ENCODE measurements at places on chromosomes 16 and 17.
A peak's percentile ranks its signal among the peaks of the same experiment; 100 is the strongest.

DNA sequence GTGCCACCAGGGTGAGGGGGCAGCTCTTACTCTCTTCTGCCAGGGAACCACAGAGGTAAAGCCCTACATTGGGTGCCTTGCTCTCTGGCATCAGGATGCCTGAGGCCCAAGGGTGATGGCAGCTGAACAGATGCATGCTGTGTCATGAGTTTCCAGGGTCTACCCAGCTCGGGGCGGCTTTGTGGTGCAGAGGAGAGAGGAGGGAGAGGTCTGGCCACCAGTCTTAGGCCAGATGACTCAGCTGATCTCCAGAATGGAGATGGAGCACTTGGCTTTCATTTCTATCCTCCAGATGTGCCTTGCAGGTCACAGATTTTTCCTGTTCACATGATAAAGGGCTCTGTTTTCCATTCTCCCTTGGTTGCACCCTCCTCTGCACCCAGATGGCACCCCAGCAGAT, 23.6 kb upstream of the USP22 start:
- DNase-seq, result no peak

- DNase-seq, result no peak
Measured at GRCh38 chr17:13323990-13324389, 277.7 kb downstream of the HS3ST3A1 start.

- no peak for DNase-seq
Measured at GRCh38 chr17:5416901-5417300, 2.6 kb downstream of the NUP88 start.

GRCh38 chr16:12089492-12090150, 113.1 kb downstream of the SNX29 start:
- DNase-seq, result no peak

- no peak for DNase-seq
Measured at GRCh38 chr17:37276475-37276874, 99.3 kb upstream of the C17orf78 start.

GRCh38 chr16:89458551-89458950, 31.8 kb downstream of the ANKRD11 start:
- no peak for DNase-seq

GRCh38 chr16:70438969-70439862, at the start of gene ST3GAL2:
Gene ST3GAL2, minus strand, starts transcription at chr16:70439100. Its CDS starts 40,570 bp downstream, at chr16:70398530.
- peak; percentile 96 for DNase-seq

- no peak for DNase-seq
Measured at GRCh38 chr16:30997725-30998711, 12.4 kb downstream of the STX1B start.

- no peak for DNase-seq
Measured at GRCh38 chr17:8060274-8060673, 21.4 kb downstream of the ALOX15B start.

DNA sequence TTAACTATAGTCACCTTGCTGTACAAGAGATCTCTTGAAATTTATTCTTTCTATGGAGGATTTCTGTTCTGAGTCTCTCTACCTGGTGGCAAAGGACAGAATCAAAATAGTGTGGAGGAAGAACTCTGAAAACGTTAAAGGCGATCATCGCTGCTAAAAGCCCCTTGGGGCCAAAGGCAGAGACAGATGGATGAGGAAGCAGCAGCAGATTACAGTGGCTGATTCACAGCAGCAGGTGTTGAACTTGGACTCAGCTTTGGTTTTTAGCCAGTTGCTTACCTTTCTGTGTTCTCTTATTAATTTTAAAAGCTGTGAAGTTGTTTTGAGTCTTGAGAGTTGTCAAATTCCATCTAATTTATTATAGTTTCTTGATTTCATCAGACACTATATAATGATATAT, 956.1 kb upstream of the GOT2 start:
- DNase-seq, result no peak

DNA sequence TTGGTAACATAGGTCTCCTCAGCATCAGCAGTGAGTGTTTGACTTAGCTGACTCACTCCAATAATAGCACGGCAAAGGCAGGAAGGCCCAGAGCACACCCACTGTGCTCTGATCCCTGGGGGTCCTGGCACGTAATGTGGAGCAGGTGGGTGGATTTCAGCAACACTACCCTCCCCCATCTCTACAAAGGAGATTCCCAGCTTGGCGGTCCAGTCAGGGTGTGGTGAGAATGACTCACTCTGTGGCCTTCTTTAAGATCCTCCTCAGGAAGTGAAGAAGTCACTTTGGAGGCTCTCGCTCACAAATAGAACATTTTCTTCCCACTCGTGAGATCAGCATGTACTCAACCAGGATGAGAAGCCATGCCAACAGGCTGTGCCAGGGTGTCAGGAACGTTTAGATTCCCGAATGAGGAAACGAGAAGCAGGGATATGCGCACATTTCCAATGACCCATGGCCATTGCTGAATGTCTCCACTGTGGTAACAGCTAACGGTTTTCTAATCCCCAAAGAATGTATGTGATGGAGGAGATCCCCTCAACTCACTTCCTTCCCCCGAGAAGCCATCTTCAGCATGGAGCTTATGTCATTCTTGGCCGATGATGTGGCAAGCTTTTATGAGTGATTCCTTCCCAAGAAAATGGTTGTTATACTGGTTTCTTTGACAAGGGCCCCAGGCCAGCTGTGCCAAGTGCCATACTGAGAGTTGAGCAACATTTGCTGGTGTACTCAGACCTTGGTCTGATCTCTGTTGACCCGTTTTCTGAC, 365.2 kb downstream of the C16orf95 start:
- DNase-seq, result no peak

DNA sequence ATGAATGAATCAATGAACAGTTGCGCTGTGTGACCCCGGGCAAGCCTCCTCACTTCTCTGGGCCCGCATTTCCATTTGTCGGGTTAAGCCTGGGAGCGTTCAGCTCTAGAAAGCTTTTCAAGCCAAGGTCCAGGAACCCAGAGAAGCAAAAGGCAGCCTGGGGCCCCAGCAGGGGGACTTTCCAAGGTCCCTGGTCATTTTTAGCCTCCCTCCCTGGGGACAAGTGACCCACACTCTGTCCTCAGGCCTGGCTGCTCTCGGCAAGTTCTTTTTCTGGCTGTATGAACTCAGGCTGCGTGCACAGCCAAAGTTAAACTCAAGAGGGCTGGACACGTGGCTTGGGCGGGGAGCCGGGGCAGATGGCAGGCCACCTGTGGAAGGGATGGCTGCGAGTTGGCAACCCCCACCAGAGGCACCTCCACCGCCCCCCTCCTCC, 41.4 kb upstream of the CIBAR2 start:
- DNase-seq, result no peak

DNA sequence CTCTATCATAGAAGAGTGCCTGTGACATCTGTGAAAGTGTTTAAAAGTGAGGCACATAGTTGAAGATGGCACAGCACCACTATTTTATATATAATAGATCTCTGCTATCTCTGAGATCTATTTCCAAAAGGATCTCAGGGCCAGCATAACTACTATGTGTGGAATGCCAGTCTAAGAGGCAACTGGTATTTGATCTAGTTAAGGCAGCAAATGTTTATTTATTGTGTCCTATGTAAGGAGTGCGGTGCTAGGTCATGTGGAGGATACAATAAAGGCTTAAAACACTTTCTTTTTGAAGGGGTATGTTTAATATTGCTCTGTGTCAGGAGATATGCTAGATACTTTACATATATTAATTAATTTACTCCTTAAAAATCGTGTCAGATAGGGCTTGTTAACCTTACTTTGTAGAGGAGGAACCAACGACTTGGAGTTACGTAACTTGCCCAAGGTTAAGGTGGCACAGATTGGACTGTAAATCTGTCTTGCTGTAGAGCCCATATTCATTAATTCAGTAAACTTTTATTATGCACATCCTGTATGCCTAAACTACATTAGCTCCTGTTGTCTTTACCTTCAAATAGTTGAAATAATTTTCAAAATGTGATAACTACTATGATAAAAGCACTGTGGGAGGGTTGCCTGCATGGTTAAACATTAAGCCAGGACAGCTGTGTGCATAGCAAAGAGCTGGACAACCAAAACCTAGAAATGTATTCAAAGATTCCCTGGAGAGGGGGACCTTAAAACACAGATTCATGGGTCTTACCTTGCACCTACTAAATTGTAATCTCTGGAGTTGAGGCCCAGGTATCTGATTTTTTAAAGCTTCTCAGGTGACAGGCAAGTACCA, 83.3 kb downstream of the NLK start:
- DNase-seq, result no peak

DNA sequence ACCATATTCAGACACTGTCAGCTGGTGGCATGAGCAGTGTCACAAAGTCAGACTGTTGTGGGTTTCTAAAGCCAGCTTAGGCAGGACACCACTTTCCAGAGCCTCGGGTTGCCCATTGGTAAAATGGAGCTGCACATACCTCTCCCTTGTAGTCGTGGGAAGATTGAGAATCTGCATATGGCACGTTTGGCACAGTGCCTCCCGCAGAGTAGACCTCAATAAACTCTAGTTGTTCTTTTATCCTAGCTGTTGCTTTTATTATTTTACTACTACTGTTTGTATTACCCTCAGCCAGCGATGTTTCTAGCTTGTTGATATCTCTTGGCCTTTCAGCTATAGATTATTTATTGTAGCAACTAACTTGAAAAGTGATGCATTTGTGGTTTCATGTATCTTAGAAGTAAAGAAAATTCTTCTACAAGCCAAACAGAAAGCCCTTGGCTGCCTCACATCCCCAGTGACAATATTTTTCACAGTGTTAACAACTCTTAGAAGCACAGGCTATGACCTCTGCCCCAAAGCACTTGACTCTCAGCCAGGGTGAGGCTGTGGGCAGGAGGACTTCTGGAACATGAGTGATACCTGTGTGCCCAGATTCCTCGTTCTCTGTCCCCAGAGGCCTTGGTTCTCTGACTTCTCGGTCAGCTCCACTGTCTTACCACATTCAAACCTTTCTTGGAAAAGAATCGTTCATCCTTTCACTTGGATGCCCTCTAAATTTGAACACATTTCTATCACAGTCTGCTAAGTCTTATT, 351.6 kb downstream of the SNX29 start:
- no peak for DNase-seq

DNA sequence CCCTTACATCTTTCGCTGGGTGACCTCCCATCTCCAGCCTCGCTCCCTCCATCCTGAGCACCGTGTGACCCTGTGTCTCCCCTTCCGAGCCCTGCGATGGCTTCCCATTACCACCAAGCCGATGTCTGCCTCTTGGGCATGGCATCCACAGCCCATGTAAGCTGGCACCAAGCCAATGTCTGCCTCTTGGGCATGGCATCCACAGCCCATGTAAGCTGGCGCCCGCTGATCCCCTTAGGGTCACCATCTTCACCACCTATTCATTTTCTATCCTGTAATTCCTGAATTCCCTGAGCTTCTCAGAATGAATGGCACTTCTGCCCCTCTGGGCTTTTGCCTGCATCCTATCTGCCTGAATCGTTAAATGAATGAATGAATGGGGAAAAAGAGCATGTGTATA, 478.2 kb upstream of the CCL2 start:
- DNase-seq, result no peak

DNA sequence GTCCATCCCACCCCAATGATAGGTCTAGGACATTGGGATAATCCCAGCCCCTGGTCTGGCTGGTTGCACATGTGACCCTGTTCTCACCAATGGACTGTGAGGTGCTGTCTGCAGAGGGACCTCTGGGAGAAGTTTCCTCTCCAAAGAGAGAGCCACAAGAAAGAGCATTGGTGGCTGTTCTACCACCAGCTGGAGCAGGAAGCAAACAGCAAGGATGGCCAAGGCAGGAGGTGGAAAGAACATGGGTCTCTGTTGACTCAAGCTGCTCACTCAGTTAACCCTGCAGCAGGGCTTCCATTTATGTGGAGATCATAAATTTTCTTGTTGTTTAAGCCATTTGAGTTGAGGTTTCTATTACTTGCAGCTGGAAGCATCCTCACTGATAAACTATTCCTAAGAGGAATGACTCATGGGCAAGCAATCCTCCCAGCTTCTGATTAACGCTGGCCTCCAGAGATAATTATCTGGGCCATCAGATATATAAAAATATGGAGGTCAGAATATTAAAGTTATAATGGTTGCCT, 52.6 kb downstream of the CYB5B start:
- DNase-seq, result no peak

GRCh38 chr17:41544491-41544892, 16.4 kb upstream of the KRT19 start:
- no peak for DNase-seq

DNA sequence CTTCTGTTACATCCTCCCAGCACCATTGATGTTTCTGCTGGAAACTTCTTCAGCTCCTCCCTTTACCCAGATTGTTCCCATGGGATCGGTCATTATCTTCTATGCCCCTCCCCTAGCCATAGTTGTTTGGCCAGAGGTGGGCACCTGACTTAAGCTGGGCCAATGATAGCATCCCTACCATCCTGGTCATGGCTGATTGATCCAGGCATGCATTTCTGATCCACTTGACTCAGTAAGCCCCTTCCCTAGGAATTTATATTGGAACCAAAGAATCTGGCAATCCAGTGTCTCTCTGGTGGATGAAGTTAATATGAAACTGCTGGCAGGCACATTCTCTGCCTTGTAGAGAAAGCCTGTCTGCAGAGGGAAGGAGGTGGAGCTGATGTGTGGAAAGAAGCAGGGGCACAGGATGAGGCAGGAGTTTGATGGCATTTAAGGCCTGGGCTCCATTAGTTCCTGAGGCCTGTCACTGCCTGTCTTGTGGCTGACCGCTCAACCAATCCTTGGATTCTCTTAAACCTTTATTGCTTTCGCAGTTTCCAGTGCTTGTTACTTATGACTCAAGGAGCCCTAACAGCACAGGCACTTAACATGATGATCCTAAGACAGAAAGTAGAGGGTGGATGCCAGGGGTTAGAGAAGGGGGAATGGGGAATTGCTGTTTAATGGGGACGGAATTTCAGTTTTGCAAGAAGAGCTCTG, 152.4 kb downstream of the ABCC12 start:
- DNase-seq, result no peak

DNA sequence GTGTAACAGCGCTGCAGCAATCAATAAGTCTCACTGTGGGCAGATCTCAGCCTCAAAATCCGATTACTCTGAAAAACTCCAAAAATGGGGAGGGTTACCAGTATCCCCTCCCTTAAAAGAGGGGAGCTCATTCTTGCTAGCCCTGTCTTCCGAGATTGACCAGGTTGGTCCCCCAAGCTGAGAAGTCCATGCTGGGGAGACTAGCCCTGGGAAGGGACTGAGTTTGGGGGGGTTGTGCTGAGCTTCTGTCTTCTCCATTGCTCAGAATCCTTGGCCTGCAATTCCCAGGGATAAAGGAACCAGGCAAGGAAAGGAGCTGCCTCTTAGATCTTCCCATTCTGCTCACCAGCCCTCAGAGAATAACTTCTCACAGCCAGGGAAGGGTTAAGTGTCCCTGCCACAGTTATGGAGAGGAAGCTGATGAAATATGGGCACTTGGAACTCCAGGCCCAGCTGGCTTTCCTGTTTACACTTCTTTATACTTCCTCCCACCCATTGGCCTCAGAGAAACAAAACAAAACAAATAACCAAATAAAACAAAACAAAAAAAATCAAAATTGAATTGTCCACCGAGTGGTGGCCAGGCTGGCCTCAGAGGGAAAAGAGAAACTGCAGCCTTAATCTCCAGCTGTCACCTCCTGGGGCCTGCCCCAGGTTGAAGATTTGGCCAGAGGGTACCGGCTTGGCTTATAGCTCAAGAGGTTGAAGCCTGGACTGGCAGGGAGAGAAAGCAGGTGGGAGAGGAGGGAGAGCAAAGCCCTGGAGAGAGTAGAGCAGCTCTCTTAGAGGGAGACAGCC, 2.6 kb downstream of the HOXB3 start:
- DNase-seq, result no peak
